ENCODE measurements at places on chromosomes 5 and 9. TPM values are rescaled to one million over a fixed set of nuclear protein-coding genes. Genes with fewer than 3 reads are reported as not detected.

The NR6A1 gene
- 14.5 TPM for total RNA-seq

The SEMA4D gene
- 4.8 TPM for total RNA-seq

GRCh38 chr5:6525910-6526309, 77.3 kb downstream of the UBE2QL1 start:
- no peaks in the 10 kb centered on the region for H3K27me3 ChIP-seq
- H3K4me3 ChIP-seq = no peak overlapping the region
- no peak for DNase-seq
- no peaks in the 10 kb centered on the region for H3K4me1 ChIP-seq
- no peak overlapping the region for H3K27ac ChIP-seq

DNA sequence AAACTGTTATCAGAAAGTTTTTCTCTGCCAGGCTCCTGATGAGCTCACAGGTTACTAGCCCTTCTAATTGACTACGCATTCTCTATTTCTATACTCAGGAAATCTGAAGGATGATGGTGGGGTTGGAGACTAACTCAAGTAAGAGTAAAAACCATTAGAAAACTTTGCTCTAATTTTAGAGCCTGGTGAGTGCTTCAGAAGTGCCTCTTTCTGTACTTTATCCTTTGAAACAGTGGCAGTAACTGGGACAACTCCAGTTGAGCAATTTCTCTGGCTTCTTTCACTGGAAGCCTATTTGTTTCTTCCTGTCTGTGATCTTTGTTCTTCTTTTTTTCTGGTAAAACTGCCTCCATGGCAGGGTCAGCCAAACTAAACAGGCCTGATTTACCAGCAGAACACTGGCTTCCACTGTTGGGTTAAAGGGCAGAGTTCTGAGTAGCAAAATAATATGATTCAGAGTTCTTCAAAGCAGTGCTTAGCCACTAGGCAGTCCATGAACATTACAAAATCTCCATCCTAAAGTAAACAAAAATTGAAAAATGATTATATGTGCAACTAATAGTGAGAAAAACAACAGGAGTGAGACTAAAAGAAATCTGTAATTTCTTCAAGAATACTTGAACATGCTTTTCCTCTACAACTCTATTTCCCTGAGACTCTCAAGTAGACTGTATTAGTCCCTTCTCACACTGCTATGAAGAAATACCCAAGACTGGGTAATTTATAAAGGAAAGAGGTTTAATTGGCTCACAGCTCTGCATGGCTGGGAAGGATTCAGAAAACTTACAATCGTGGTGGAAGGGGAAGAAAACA, 79.8 kb downstream of the MROH2B start:
- H3K4me3 ChIP-seq = no peak overlapping the region
- peaks cover 13% of the 10 kb centered on the region for H3K4me1 ChIP-seq
- no peaks in the 10 kb centered on the region for H3K27me3 ChIP-seq
- DNase-seq = peak; percentile 61
- H3K27ac ChIP-seq = peak overlapping the region; percentile 34

DNA sequence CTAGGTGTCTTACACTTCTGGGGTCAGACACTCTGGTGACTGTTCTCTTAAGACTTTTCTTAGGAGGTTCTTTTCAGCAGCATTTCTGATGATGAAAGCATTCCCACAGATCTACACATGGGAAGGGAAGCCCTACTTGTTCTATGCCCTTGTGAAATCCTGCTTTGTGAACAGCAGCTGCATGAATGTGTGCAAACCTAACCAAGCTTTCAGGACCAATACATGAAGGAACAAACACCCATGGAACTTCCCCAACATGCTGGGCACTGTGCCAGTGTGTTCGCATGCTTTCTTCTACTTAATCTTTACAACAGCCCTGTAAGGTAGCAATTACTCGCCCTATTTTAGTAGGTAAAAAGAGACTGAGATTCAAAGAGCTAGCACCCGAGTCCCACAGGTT, 439.9 kb upstream of the KLF4 start:
- no peak overlapping the region for H3K27ac ChIP-seq
- H3K36me3 ChIP-seq = no peaks in the 10 kb centered on the region
- H3K4me1 ChIP-seq = peaks cover 5% of the 10 kb centered on the region
- no peak overlapping the region for H3K4me3 ChIP-seq

DNA sequence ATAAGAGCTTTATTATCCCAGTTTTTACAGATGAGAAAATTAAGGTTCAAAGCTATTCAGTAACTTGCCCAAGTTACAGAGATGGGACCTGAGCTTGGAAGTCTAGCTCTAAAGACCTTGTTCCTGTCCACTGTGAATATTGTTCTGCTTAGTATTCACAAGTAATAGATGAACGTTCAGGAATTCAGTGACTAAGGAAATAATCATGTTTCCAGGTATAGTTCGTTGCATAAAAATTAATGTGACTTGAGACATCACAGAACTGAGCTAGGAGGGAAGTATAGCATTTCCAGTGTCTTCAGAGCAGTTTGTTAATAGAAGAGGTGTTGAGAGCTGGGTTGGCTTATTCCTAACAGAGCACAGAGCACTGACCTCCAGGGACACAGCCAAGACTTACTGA, 136.1 kb downstream of the FGF1 start:
- DNase-seq = no peak
- no peak overlapping the region for H3K4me3 ChIP-seq
- no peaks in the 10 kb centered on the region for H3K36me3 ChIP-seq
- H3K4me1 ChIP-seq = peaks cover 20% of the 10 kb centered on the region
- H3K27me3 ChIP-seq = no peaks in the 10 kb centered on the region

DNA sequence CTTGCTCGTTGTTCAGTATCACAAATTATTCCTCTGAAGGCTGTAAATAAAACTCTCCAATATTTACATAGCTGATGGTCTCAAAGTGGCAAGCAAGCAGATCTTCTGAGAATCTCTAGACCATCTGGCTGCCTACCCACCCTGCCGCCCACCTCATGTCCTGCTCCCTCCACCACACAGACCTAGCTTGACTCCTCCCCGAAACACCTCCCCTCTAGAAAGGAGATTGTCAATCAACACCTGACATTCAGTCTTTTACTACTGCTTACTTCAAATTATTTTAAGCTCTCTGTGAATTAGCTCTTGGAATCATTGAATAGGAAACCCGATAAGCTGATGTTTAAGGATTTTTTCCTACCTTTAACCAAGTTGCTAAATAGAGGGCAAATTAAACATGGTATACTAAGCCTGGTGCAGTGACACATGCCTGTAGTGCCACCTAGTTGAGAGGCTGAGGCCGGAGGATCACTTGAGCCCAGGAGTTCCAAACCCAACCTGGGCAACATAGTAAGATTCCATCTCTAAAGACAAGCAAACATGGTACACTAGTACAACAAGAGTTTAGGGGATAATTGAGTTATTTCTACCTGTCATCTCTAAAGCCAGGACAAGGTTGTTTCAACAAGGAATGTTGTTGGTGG, 10.9 kb upstream of the SOWAHA start:
- peaks cover 7% of the 10 kb centered on the region for H3K27me3 ChIP-seq
- no peak overlapping the region for H3K27ac ChIP-seq
- no peak for DNase-seq
- H3K36me3 ChIP-seq = no peaks in the 10 kb centered on the region
- H3K4me1 ChIP-seq = peaks cover under 1% of the 10 kb centered on the region

The PCDHA6 gene
- 2.7 TPM for total RNA-seq

- H3K27me3 ChIP-seq = no peaks in the 10 kb centered on the region
- H3K4me1 ChIP-seq = no peaks in the 10 kb centered on the region
- H3K27ac ChIP-seq = no peak overlapping the region
- no peaks in the 10 kb centered on the region for H3K36me3 ChIP-seq
Observed at GRCh38 chr9:30078195-30078594, 2306.2 kb upstream of the ACO1 start.

GRCh38 chr9:5425006-5425628, 12.6 kb downstream of the PLGRKT start:
- H3K4me3 ChIP-seq = no peak overlapping the region
- H3K27ac ChIP-seq = no peak overlapping the region
- no peaks in the 10 kb centered on the region for H3K27me3 ChIP-seq
- H3K36me3 ChIP-seq = no peaks in the 10 kb centered on the region

GRCh38 chr5:153699035-153699434, 208.6 kb downstream of the GRIA1 start:
- DNase-seq = peak; percentile 15
- no peaks in the 10 kb centered on the region for H3K36me3 ChIP-seq
- no peaks in the 10 kb centered on the region for H3K27me3 ChIP-seq
- no peak overlapping the region for H3K4me3 ChIP-seq
- no peak overlapping the region for H3K27ac ChIP-seq

- peak; percentile 30 for DNase-seq
- H3K36me3 ChIP-seq = no peaks in the 10 kb centered on the region
- H3K4me3 ChIP-seq = no peak overlapping the region
Observed at GRCh38 chr5:66443462-66444130, 152.6 kb upstream of the MAST4 start.

GRCh38 chr5:147633173-147633572, 123.3 kb upstream of the DPYSL3 start:
- H3K4me3 ChIP-seq = no peak overlapping the region
- H3K36me3 ChIP-seq = no peaks in the 10 kb centered on the region
- no peaks in the 10 kb centered on the region for H3K4me1 ChIP-seq
- DNase-seq = no peak

The CD72 gene
- total RNA-seq = 1.8 TPM

The CCNO gene
- 0.43 TPM for total RNA-seq

DNA sequence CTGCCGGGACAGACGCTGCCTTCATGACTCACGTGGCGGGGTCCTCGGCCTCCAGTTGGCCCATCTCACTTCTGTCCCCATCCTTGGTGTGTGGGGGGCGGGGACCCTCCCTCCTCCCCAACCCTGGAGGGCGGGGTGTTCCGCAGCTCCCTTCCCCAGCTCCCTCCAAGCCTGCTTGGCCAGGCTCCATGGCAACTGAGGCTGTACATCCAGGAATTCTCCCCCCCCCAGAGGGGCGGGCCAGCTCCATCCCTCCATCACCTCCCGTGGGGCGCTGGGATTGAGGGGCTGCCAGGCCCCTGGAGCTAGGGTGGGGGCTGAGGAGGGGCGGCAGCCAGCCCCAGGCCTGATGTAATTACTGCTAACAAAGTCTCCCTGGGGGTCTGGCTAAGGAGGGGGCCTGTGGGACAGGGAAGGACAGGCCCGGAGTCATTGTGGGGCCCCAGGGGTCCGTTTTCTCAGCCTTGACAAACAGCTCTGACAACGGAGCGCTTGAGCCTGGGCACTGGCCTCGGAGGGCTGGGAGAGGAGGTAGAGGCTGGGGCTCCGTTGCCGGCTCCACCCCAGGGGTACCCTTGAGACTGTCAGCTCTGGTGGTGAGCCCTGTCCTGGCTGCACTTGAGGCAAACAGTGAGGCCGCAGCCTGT, 8.0 kb downstream of the DIPK1B start:
- H3K27ac ChIP-seq = no peak overlapping the region
- no peaks in the 10 kb centered on the region for H3K27me3 ChIP-seq
- peaks cover 21% of the 10 kb centered on the region for H3K4me1 ChIP-seq
- no peak overlapping the region for H3K4me3 ChIP-seq
- H3K36me3 ChIP-seq = peaks cover 12% of the 10 kb centered on the region

DNA sequence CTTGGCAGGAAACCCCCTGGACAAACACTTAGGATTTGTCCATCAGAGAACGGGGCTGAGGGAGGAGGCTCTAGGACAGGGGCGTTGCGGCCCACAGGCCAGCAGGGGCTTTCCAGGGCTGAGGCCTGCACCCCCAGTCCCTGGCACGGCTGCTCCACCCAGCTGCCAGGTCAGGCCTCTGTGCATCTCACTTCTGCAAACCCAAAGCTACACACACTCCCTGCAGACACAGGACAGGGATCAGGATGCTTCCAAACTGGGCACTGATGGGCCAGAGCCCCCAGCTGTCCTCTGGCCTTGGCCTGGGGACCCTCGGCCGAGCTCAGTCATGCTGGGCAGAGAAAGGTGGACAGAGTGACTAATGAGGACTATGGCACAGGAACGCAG, 106.2 kb upstream of the SARDH start:
- peaks cover 14% of the 10 kb centered on the region for H3K4me1 ChIP-seq
- H3K4me3 ChIP-seq = no peak overlapping the region
- no peak for DNase-seq
- H3K27ac ChIP-seq = peak overlapping the region; percentile 48

The NR2F1-AS1 gene
- total RNA-seq = 7.3 TPM

GRCh38 chr5:544675-545355, 20.6 kb upstream of the SLC9A3 start:
- H3K4me3 ChIP-seq = no peak overlapping the region
- no peak for DNase-seq
- H3K27me3 ChIP-seq = peaks cover 8% of the 10 kb centered on the region
- H3K4me1 ChIP-seq = no peaks in the 10 kb centered on the region

- no peak overlapping the region for H3K27ac ChIP-seq
- H3K27me3 ChIP-seq = no peaks in the 10 kb centered on the region
- H3K4me1 ChIP-seq = peaks cover 11% of the 10 kb centered on the region
- H3K4me3 ChIP-seq = no peak overlapping the region
Observed at GRCh38 chr5:78495800-78496199, 135.4 kb downstream of the SCAMP1 start.

The PCYOX1L gene
- total RNA-seq = 16.6 TPM

All from astrocyte (in vitro differentiated cells and primary cell).